ENCODE measurements at places on chromosomes 7 and 10.
A peak's percentile ranks its signal among the peaks of the same experiment; 100 is the strongest.

DNA sequence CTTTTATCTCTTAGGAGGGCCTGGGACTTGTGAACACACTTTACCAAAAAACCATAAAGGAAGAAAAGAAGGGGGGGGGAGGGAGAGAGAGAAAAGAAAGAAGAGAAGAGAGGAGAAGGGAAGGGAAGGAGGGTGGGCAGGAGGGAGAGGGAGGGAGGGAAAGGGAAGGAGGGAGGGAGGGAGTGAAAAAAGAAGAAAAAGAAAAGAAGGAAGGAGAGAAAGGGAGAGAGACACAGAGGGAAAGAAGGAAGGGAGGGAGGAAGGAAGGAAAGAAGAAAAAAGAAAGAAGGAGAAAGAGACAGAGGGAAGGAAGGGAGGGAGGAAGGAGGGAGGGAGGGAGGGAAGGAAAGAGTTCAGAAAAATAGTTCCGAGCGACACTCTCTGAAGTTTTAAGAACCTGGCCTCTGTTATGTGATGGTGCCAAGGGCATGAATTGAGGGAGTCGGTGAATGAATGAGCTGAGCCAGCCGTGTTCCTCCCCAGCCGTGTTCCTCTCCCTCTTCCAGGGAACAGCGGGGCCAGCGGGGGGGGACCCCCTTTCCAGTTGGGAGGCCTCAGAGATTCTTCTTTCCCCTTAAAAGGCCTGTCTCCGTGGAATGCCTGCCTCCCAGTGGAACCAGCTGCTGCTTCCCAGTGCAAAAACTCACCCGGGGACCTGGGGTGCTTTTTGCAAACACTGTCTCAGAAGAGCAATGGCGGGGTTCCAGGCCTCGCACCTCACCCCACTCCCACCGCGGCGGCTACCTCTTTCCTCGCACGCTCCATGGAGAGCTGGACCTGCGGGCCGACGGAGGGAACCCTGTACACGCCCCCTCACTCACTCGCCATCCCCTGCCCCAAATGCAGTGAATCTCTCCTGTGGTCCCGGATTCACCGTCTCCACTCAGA lies 84.1 kb downstream of the FOXL3 start:
- DNase-seq = peak; percentile 38

- DNase-seq = no peak
These were observed 288.8 kb downstream of the CAMK1D start for GRCh38 chr10:12638103-12638502.

DNA sequence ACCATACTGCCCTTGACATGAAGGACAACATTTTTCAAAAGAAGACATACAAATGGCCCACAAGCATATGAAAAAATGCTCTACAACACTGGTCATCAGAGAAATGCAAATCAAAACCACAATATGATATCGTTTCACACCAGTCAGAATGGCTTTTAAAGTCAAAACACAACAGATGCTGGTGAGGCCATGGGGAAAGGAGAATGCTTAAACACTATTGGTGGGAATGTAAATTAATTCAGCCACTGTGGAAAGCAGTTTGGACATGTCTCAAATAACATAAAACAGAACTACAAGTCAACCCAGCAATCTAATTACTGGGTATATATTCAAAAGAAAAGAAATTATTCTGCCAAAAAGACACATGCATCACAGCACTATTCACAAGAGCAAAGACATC lies 4.2 kb upstream of the NT5C3A start:
- DNase-seq = no peak

GRCh38 chr10:35752469-35753461 lies 110.7 kb upstream of the FZD8 start:
- DNase-seq = no peak

- no peak for DNase-seq
These were observed 51.3 kb upstream of the SEPTIN7 start for GRCh38 chr7:35749556-35749955.

DNA sequence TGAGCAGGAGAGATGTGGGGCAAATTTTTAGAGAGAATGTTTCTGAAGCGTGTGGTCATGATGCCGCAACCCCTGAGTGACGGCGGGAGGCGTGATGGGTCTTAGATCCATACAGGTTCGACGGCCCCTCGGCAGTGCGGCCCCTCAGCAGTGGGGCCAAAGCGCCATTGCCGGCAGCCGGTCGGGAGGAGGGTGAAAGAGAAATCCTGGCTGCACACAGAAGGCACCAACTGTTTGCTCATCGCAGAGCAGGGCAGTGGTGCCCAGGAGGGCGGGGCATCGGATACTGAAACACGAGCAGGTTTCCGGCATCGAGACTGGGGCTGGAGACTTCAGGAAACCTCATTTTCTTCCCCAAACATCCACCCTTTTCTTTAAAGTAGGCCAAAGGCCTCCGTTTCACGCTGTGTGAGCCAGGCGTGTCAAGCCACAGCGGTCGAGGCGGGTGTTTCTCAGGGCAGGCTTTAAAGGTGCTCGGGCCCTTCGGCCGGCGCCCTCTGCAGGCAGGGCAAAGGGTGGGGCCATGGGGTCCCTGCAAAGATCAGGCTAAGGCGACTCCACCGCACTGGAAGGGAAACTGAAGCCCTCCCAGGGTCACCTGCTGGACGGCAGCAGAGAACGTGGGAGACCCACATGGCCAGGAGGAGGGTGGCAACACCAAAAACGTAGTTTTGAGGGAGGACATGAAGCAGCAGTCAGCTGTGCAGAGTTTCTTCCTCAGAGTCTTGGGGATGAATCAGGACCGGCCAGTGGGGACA lies 42.0 kb upstream of the PPP2R2D start:
- DNase-seq = no peak

GRCh38 chr10:120580918-120581895 lies 124.2 kb downstream of the PLPP4 start:
- peak; percentile 37 for DNase-seq

DNA sequence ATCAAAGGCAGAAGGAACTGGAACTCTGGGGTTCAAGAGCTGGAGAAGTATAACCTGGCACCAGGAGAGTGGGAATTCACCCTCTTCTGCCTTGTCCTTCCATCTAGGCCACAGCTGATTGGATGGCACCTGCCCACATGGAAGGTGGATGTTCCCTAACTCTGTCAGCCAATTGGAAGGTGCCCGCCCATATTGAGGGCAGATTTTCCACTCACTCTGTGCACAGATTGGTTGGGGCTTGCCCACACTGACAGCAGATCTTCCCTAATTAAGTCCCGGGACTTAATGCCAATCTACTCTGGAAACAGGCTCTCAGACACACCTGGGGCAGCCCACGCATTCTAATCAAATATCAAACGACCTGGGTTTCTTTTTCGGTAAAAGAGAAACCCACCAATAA lies 1142.3 kb upstream of the CELF2 start:
- no peak for DNase-seq

GRCh38 chr10:129410688-129411392 lies 56.2 kb upstream of the MGMT start:
- DNase-seq = no peak

- no peak for DNase-seq
These were observed 560.5 kb upstream of the MKI67 start for GRCh38 chr10:128686630-128687278.

DNA sequence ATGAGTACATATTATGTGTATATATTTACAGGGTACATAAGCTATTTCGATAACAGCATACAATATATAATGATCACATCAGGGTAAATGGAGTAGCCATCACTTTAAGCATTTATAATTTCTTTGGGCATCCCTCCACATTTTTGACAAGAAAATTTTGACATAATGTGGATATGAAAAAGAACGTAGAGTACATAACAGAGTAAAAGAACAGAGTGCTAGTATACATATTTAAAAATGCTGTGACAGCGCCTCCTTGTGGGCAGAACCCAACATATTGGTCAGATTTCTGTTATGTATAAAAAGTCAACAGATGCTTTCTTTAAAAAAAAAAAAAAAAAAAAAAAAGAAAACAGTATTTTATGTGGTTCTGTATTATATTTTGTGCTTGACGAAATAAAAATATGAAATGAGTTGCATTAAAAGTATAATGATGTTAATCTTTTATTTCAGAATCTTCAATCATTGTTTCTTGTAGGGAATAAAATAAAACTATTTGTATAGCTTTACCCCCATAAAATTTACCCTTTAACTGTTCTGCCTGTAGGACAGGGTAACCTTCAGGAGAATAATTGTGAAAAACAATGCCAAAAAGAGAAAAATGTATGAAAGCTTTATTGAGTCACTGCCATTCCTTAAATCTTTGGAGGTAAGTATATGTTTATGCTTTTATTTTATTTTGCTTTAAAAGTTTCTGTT lies 18.3 kb upstream of the HBP1 start:
- peak; percentile 62 for DNase-seq

DNA sequence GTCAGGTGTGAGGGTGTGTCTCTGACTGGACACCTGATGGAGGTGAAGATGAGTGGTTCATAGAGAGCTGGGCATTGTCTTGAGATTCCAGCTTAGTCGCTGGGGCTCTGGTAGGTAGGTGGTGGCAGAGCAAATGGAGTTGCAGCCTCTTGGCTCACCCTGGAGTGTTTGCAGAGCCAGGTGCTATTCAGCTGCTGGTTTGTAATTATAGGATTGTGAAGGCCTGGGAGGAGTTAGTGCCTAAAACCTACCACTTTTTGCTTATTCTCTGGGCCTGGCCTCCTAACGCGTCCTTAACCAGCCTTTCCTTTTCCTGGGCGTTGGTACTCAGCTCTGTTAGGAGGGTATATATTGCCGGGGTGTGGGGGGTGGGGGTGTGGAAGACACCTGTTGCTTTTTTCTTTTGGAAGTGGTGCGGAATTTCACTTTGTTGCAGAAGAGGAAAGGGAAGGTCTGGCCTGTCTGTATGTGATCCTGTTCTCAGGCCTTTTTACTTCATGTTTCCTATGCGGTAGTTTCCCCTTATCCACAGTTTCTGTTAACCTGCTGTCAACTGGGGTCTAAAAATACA lies 3.2 kb downstream of the PPRC1 start:
- no peak for DNase-seq

- DNase-seq = no peak
These were observed 1.8 kb downstream of the STAM start for GRCh38 chr10:17645621-17646345.

DNA sequence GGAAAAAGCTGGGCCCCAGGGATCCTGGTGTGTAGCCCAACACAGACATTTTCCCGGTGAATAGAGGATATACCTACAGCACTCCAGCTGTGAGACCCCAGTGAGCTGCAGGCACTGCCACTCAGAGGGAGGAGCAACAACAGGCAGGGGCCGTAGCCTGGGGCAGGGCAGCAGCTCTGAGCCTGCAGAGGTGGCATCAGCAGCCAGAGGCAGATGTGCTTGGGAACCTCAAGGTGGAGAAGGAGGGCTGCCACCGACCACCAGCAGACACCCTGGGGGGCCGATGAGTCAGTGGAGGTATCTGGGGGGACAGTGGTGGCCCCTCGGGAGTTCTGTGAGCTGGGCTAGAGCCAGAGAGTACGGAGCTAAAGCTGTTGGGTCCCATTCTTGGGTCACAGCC lies 110.2 kb upstream of the GDF10 start:
- DNase-seq = no peak

- DNase-seq = no peak
These were observed 85.0 kb upstream of the KIF5B start for GRCh38 chr10:32141018-32141807.

- DNase-seq = no peak
These were observed 234.9 kb downstream of the PARD3 start for GRCh38 chr10:34580214-34580613.

DNA sequence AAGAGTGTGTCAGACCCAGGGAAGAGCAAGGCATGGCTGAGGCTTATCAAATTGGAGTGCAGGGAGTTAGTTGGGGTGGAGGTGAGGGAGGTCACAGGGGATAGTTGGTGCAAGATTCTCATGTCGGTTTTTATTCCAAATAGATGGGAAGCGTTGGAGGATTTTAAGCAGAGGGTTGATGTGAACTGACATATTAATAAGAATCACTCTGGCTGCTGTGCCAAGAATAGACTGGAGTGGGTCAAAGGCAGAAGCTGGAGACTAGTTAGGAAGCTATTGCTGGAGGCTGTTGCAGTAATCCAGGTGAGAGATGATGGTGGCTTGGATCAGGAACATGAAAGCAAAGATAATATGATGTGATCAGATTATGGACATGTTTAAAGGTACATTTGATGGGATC lies 36.5 kb downstream of the LRRC18 start:
- no peak for DNase-seq

DNA sequence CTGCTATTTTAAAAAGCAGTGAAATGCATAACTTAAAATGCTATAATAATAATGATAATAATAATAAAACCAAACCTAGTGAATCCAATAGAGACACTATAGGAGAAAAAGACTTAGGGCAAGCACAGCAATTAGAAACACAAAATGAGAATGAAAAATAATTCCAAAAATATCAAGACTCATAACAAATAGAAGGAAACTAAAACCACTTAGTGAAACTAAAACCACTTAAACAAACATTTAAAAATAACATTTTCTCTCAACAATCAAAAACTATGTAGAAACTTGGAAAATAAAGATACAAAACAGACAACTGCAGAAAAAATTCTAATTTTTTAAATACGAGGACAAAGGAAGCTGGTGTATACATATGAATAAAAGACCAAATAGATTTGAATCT lies 655.2 kb upstream of the NRG3 start:
- no peak for DNase-seq

DNA sequence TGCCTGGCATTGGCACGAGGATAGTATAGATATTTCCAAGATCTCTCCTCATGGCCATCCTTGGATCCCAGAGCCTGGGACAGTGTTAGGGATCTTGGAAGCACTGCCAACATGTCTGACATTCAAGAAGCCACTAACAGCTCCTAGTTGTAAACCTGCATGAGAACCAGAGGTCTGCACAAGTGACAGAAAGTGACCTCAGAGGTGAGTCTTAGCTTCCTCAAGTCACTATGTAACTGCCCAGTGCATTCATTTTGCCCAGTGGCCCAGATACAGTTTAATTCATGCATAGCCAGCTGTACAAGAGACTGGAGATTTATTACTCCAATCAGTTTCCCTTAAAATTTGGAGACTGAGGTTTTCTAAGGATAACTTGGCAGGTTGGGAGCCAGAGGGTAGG lies 16.7 kb downstream of the SUGCT start:
- DNase-seq = no peak

- no peak for DNase-seq
These were observed 127.6 kb upstream of the SLC26A5 start for GRCh38 chr7:103573479-103574058.

DNA sequence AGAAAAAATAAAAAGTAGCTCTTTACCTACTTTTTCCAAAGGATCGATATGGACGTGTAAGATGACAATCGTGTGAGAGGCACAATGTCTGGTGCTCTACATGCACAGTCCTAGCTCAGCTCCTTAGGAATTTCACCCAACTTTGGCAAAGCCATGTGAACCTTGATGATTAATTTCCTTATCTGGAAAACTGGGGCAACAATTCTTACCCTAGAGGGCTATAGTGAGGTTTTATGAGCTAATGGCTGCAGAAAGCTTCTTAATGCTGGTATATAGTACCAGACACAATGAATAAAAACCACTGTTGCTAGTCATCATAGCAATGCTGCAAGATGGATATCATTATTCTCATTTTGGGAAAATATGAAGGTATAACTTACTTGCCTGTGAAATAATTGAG lies 202.7 kb downstream of the PARD3 start:
- DNase-seq = no peak

DNA sequence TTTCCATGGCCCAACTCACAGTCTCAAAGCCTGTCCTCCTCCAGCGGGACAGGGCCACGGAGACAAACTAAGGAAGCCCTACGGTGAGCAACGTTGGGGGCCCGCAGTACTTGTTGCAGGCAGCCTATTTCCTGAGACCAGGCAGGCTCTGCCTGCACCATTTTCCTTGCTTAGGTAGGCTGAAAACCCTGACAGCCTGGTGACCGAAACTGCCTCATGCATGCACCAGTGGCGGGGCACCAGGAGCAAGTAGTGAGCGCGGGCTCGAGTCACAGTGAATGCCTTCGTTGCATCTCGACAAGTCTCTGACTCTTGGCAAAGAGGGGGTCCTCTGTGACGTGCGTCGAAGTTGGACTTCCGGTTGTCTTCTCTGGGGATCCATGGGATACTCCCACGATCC lies 23.3 kb upstream of the ZNF273 start:
- no peak for DNase-seq

- DNase-seq = no peak
These were observed 112.2 kb downstream of the PTPN20 start for GRCh38 chr10:47023237-47024045.
